ENCODE measurements at places on chromosomes 13 and 19.

DNA sequence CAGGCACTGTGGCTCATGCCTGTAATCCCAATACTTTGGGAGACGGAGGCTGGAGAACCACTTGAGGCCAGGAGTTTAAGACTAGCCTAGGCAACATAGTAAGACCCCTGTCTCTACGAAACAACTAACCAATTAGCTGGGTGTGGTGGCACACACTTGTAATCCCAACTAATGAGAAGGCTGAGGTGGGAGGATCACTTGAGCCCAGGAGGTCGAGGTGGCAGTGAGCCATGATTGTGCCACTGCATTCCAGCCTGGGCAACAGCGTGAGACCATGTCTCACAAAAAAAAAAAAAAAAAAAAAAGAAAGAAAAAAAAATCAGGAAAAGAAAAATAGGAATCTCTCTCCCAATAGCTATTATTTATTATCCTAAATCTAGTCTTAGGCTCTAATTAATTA lies 56.8 kb upstream of the UBAC2 start:
- DNase-seq, result no peak

- DNase-seq, result no peak
Observed at GRCh38 chr19:15869873-15870272, 28.0 kb downstream of the CYP4F2 start.

- DNase-seq, result no peak
Observed at GRCh38 chr19:45529420-45529785, 22.1 kb downstream of the VASP start.

GRCh38 chr13:28245465-28245864 lies 107.1 kb downstream of the PAN3 start:
- no peak for DNase-seq

- DNase-seq, result no peak
Observed at GRCh38 chr13:26946684-26947343, 186.2 kb upstream of the GPR12 start.

DNA sequence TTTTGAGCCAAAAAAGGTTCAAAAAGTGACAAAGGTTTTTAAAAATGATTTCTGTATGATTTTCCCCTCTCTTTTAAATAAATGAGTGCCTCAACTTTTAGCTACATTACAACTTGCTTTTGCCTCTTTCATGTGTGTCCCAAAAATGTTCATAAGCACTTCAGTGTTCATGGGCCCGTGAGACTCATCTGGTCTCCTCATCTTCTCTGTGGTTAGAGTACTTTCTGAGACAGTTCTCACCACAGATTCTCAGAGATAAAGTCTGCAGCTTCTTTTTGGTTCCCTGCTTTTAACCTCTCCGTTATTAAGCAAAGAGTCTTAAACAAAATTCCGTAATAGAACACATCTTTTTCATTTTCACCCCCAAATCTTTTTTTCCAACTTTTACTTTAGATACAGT lies 156.9 kb downstream of the DLEU7 start:
- no peak for DNase-seq

- no peak for DNase-seq
Observed at GRCh38 chr19:16000024-16000663, 51.3 kb downstream of the OR10H4 start.

DNA sequence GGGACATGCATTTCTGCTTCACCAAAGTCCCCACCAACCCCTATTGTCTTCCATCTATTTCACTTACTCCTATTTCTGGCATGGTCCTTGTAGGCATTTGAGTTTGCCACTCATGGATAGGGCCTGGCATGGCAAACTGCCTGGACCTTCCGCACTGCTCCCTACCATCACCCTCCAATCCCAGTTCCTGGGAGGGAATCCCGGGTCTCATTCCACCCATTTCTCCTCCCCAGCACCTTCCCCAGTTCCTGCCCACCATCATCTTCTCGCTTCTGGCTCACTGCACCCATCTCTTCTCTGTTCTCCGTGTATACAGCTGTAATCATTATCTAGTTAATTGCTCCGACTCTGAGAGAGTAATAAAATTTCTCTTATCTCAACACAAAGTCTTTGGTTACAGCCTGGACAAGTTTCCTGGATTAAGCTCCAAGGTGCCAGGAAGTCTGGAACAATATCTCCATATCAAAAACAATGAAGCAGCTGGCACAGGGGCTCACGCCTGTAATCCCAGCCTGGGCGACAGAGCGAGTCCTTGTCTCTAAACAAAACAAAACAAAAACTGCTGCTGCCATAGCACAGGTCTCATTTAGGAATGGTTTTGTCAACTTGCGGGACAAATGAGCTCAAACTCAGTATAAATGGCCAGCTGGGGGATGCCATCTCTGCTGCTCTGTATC lies 17.0 kb upstream of the COX7A1 start:
- peak; percentile 46 for DNase-seq

DNA sequence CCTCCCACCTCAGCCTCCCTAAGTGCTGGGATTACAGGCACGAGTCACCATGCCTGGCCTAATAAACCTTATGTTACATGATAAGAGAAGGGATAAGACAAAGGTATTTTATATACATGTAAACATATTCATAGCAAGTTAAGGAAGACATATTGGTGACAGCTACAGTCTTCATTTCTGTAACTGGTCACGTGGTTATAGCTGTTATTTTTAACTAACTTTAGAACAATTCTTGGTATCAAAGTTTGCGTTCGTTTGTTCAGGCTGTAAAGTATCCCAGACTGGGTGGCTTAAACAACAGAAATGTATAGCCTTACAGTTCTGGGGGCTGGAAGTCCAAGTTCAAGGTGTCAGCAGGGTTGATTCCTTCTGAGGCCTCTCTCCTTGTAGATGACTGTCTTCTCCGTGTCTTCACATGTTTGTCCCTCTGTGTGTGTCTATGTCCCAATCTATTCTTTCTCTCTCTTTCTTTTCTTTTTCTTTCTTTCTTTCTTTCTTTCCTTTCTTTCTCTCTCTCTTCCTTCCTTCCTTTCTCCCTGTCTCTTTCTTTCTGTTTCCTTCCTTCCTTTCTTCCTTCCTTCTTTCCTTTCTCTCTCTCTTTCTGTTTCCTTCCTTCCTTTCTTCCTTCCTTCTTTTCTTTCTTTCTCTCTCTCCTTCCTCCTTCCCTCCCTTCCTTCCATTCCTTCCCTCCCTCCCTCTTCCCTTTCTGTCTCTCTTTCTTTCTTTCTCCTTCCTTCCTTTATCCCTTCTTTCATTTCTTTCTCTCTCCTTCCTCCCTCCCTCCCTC lies 7.6 kb downstream of the ACTL9 start:
- DNase-seq, result no peak

DNA sequence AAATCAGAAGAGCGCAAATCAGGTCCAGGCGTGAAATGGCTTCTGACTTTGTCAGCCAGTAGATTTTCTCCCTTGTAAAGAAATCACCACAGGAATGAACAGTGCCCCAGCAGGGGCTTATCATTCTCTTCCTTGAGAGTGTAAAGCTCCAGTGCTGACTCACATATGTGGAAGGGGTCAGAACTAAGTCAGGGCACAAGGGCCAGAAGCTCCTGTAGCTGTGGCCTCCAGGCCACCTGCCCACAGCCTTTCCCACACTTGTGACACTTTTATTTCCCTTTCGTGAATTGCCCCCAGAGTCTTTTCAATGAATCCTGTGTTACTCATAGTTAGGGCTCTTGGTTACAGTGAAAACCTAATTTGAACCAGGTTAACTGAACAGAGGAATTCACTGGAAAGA lies 99.6 kb downstream of the SUCLA2 start:
- no peak for DNase-seq

- no peak for DNase-seq
Observed at GRCh38 chr19:16197188-16197621, 506 bp upstream of the AP1M1 start.

GRCh38 chr13:81171065-81171647 lies 830.2 kb upstream of the SPRY2 start:
- no peak for DNase-seq

GRCh38 chr13:51118809-51119431 lies 7.8 kb upstream of the C13orf42 start:
- no peak for DNase-seq

Data from right hindlimb (tissue), 1 donor.